Activated naive CD4-positive, alpha-beta T cell (primary cell): ENCODE measurements at places on chromosomes 5 and 9.

DNA sequence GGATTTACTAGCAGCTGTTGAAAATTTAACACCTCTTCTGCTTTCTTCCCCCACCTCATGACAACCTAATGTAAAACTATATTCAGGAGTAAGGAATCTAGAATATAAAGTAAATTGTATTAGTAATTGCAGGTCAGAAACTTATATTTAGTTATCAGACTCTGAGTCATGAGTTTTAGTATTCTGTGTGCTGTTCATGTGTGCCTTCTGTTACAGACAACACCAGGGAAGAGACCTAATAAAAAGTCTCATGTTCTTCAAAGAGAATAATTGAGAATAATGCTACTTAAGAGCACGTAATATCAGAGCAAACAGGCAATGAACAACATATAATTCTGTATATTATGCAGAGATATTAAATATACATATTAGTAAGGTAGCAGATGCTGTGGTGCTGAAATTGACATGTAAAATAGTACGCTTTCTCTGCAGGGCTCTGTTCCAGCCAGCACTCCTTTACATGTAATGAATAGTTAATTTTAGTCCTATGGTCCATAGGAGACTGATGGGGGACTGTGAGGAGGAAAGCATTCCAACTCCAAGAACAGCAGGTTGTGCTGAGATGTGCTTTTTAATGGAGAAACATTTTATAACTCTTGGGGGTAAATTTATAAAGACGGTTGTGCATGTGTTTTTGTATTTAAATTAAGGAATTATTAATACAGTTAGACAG is 106.4 kb downstream of the ZSWIM6 start:
- no peak for DNase-seq

GRCh38 chr9:16445141-16445920 is 425.1 kb downstream of the BNC2 start:
- DNase-seq = no peak

DNA sequence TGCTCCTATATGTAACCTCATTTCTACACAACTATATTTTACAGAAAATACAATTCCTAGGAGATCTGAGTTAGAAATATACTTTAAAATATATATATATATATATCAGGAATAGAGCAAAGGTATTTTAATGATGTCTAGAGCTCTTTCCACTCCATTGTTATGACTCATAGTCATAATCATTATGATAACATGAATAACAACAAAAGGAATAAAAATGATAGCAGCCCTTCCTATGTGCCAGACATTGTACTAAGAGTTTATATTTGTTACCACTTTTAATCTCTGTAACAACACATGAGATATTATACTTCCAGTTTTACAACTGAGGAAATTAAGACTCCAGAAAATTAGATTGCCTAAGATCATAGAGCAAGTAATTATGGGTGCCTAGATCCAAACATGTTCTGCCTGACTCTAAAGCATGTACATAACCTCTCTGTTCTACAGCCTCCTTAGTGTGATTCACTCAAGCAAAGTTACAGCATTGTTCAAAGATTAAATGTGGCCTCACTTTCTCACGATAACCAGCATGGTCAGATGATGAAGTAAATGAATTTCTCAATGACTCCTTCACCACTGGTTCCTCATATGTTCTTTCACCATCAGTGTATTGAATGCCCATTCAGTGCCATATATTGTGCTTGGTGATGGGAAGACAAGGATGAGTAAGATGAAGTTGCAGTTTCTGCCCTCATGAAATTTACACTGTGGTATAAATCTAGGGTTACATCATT is 452.1 kb downstream of the EFNA5 start:
- no peak for DNase-seq

DNA sequence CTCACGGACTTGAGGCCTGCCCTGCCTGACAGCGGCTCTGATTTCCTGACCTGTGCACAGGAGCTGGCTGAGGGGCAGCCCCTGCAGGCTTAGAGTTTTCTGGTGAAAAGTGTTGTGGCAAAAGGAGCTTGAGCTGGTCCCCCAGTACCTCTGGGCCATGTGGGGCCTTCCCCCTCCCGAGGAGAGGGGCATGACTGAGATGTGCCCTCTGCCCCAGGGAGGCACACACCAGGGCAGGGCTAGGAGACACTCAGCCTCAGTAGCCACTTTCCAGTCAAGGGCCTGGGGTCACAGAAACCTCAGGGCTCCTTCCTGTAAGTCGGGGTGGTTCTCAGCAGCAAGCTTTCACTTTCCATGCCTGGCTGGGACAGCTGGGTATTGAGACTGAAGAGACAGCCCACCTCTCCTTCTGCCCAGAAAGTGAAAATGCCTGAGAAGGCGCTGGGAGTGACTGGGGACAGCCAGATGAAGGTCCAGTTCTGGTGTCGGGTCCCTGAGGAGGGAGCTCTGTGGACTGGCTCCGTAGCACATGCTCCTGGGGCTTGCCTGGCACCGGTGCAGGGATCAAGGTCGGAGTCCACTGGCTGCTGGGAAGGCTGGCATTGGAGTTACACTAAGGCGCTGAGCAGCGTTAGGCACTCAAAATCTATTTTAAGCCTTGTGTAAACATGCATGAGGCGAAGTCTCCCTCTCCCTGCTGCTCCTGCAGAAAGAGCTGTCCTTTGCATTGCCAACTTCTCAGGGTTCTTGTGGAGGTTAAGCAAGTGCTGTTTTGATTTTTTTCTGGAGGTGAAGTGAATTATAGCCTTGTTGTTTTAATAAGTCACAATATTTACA is 394.9 kb downstream of the GADD45G start:
- DNase-seq = no peak

GRCh38 chr9:104232781-104233341 is 138.8 kb downstream of the SMC2 start:
- DNase-seq = no peak

GRCh38 chr5:64834611-64835010 is 65.9 kb downstream of the CWC27 start:
- no peak for DNase-seq

- no peak for DNase-seq
These were observed 41.5 kb downstream of the BOD1 start for GRCh38 chr5:173574983-173575382.

DNA sequence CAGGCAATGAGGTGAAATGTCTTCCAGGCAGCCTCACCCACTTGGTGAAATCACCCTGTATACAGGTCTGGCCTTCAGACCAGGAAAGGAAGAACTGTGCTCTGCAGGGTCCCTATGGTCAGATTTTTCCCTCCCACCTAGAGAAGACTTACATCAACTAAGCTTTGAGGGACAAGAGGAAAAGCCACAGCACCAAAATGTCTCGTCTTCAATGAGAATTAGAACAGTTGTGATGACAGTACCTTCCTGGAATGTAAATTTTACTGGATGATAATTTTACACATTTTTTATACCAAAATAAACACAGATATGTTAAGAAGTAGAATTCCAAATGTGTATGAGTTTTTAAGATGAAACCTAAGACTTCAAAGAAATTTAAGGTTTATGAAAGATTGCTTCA is 283.9 kb downstream of the SPOCK1 start:
- DNase-seq = no peak

DNA sequence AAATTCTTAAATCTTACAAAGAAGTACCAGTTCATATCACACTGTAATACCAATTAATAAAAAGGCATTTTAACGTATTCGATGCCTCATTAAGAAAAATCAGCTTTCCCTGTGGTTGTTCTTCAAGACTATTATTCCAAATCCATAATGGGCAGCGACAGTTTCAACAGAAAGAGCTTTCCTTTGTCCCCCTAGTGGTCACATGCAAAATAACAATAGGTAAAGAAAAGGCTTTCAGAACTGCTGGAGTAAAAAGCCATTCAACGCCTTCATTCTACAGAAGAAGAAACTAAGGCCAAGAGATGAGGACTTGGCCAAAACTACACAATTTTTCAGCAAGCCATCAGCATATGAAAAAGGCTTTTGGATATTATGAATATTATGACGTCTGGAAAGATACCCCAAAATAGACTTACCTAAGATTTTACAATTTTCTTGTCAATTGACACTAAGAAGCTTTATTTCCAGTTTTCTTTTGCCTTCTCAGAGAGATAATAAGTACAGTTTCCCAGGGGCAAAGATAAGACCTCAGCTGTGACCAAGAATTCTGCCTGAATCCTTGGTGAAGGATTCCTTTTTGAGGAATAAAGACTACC is 6.7 kb upstream of the CDH6 start:
- DNase-seq = no peak

DNA sequence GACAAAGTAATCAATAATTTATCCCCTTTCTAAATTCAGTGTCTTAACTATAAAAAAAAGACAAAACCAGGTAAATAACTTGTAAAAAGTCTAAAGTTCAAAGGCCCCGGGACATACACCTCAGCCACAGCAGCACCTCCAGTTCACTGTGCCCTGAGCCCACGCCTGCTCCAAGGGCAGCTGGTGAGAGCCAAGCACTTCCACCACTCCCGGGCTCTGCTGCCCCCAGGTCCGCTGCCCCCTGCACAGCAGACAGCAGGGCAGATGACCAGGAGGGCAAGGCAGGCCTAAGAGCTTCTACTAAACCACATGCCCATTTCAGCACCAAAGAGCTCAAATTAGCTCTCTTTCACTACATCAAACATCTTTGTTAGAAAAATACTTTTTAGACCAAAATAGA is 91.9 kb downstream of the CAMSAP1 start:
- no peak for DNase-seq

- no peak for DNase-seq
These were observed 1.2 kb downstream of the AK3 start for GRCh38 chr9:4739587-4740387.

GRCh38 chr9:135736979-135737839 is 35.2 kb downstream of the KCNT1 start:
- DNase-seq = no peak

GRCh38 chr5:73380710-73381589 is 67.6 kb downstream of the FOXD1 start:
- DNase-seq = no peak

DNA sequence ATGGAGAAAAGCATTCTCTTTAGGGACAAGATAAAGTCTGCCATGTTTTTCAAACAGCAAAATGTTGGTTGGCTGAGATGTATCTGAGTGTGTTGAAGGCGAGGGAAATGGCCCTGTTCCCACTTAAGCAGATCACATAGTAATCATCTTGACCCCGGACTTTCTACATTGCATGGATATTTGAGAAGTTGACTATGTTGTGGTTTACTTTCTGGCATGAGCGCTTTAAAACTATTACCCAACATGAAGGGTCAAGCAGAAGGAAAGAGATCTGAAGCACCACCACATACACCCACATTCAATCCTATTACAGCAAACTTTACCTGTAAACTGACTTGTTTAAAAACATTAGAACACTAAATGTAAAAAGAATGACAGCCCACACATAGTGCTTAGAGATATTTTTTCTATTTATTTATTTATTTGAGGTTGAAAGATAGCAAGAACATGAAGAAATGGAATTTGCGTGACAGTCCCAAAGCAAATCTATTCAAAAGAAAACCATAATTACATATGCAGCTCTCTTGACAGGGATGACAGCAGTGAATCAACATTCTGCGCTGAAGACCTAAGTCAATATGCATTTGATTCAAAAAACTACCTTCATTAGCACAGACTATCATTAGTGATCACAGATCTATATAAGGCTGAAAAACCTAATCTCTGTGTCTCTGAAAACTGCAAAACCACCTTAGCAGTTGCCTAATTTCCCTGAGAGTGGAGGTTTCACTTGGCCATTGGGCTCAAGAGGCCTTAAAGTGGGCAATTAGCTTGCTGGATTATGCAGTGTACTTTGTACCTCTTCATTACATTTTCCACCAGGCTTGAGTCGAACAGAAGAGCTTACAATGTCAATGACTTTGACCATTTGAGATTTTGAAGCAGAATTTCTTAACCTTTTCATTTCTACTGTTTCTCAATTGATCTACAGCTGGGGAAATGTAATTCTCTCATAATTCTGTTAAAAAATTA is 195.0 kb downstream of the PDE4D start:
- no peak for DNase-seq

- DNase-seq = no peak
These were observed 42.5 kb downstream of the ITGA2 start for GRCh38 chr5:53031695-53032096.

GRCh38 chr5:141779503-141779973 is 97.5 kb upstream of the ARAP3 start:
- DNase-seq = no peak

GRCh38 chr5:15946026-15946425 is 233.6 kb downstream of the MARCHF11 start:
- no peak for DNase-seq

DNA sequence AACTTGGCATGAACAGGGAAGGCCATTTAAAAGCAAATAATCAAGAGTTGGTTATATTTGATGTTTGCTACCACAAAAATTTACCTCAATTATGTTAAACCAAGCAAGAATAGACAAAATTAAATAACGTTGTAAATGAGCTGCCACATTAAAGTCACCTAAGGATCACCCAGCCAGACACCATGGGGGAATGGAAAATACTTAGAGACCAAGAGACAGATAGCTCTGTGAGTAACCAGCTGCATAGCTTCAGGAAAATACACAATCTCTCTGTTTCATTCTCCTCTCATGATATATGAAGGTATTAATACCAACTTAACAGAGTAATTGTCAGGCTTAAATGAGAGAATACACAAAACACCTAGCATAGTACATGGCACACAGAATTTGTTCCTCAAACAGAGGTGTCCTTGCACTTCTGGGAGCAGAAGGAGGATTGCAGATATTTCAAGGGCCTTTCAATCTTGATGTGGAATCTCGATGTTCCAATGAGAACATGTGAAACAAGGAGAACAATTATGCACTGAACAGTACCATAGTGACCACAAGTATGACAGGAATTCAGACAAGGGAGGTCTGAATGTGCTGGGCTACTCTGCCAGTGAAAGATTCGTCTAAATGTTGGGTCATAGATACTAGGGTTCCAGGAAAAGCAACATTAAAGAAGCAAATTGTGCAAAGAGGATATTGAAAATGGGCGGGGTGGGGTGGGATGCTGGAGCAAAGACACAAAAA is 18.6 kb downstream of the JAKMIP2 start:
- DNase-seq = no peak

- DNase-seq = no peak
These were observed 39.4 kb downstream of the MRPS27 start for GRCh38 chr5:72280581-72281069.

GRCh38 chr9:125330587-125330986 is 69.0 kb downstream of the GAPVD1 start:
- no peak for DNase-seq

- DNase-seq = no peak
These were observed 692.0 kb upstream of the DMAC1 start for GRCh38 chr9:8491563-8491962.

- DNase-seq = no peak
These were observed 116.7 kb upstream of the RANBP3L start for GRCh38 chr5:36418152-36418979.
